Fibroblast of villous mesenchyme (primary cell): ENCODE measurements at places on chromosomes 5 and 9. TPM values are rescaled to one million over a fixed set of nuclear protein-coding genes. Genes with fewer than 3 reads are reported as not detected.

Gene SPATA31A3
- total RNA-seq, result not detected in 2 replicates

Gene FUT7
- not detected in 2 replicates for total RNA-seq

Gene CCL27
- not detected in 2 replicates for total RNA-seq

Gene NR2F1
- 29.8 and 68.3 TPM in 2 replicates for total RNA-seq

Gene SLC1A3
- total RNA-seq, result 1.3 and 4.8 TPM in 2 replicates

Gene HMGCS1
- total RNA-seq, result 220 and 234 TPM in 2 replicates

Gene KIF4B
- total RNA-seq, result under 0.01 TPM in 1 of 2 replicates, not detected in the other

- peak; percentile 10 for DNase-seq
These were observed 276.1 kb downstream of the TAF11L14 start for GRCh38 chr5:17910318-17910717.

GRCh38 chr5:1168796-1169195, 32.6 kb upstream of the SLC6A19 start:
- no peak for DNase-seq

DNA sequence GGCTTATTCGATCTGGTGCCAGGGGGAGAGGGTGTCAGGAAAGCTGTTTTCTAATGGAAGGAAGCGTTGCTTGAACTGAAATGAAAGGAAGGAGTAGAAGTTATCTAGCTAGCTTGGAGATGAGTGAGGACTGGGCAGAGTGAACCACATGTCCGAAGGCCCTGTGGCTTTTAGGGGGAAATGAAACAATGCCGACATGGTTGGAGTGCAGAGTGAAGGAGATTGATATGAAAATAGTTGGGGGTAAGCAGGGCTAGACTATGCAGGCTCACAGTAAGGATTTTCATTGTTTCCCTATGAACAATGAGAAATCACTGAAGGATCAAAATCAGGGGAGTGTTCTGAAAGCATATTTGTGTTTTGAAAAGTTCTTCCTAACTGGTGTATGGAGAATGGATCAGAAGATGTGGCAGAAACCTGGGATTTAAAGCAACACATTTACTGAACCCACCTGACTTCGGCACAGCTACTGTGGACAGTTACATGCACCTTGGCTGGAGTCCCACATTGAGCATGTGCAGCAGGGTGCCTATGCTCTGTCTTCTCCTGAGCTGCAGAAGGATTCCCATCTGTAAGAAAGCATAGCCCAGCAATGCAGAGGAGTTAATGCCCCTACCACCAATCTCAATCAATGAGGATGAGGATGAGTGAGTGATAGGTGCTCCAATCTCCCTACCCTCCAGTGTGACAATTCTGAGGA, 144.4 kb upstream of the TBCA start:
- DNase-seq, result no peak

DNA sequence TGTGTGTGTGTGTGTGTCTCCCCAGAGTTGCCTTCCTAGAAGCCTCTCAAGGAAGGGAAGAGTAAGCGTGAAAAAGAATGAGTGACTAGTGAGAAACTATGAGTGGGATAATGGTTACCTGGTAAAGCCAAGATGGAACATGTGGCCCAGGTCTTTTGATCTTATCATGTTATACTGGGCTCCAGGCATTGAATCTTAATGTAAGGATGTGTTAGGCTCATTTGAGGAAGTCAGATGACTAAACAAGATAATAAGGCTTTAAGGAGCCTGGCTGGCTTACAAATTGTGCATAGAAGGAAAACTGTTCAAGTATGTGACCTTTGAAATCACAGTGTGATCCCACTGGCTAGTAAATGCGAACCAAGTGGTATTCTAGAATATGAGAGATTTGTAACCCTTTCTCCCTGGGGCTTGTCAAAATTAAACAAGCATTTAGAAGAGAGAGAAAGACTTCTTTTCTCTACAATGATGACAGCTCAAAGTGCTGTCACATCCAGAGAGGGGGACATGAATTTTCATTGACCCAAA, 29.9 kb upstream of the HMHB1 start:
- DNase-seq, result no peak

- DNase-seq, result no peak
These were observed 263.3 kb downstream of the TMEM167A start for GRCh38 chr5:82813861-82814260.

DNA sequence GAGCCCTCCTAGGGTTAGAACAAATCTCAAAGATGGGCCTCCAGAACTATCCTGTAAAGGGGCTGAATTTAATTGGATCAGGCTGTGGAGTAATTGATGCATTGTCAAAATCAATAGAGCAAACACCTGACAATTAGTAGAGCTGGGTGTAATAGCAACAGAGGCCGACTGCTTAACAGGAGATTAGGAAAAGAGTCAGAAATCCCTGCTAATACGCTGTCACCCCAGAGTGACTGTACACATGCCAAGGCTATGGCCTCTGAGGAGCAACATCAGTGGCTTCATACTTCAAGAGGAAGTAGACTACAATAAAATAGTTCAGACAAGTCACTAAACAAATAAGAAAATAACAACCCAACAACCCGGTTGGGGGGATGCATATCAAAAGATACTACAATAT, 18.7 kb upstream of the GRPEL2 start:
- DNase-seq, result no peak

DNA sequence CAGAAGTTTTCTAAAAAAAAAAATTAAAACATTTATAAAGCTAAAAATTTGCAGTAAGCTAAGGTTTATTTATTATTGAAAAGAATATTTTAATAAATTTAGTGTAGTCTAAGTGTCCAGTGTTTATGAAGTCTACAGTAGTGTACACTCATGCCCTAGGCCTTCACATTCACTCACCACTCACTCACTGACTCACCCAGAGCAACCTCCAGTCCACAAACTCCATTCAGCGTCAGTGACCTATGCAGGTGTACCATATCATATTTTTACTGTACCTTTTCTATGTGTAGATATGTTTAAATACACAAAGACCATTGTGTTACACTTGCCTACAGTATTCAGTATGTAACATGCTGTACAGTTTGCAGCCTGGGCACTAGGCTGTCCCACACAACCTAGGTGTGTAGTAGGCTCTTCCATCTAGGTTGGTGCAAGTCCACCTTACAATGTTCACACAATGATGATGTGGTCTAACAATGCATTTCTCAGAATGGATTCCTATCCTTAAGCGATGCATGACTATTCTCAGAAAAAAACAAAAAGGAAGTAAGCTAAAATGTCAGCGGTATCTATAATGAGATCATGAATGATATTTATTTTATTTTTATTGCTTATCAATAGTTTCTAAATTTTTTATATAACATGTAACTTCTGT, 336.7 kb downstream of the AGTPBP1 start:
- no peak for DNase-seq

DNA sequence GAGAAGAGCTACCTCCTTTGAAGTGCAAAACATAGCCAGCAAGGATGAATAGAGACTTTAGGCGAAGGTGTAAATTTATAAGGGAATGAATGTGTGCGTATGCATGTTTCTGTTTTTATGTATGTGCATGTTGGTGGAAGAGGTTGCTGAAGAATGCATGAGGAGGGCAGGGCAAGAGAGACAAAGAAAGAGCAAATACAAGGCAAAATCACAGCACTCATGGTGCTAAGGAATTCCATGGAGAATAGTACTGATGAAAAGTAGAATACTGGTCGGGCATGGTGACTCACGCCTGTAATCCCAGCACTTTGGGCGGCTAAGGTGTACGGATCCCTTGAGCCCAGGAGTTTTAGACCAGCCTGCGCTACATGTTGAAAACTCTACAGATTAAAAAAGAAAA, 762.1 kb upstream of the PTPRD start:
- no peak for DNase-seq

DNA sequence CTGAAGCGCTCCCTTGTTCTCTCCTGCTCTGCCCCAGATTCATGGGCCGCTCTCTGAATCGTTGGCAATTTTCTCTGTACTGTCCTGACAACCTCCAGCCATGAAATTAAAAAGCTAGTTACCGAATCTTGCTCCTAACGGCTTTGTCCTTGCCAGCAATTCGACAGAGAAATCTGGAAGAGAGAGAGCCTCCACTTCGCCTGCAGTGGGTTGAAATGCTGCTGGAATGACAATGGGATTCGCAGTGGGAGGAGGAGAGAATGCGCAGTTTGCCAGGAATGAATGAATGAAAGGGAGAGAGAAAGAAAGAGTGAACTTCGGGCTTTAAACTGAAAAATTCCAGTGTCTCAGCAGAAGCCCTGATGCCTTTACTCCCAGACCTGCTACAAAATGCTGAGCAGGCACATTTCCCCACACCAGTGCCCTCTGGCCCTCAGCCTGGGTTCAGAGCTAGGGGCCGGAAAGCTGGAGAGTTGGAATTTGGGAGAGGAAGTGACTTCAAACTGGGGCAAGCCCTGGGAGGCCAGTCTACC, 11.5 kb upstream of the BOD1 start:
- DNase-seq, result no peak

DNA sequence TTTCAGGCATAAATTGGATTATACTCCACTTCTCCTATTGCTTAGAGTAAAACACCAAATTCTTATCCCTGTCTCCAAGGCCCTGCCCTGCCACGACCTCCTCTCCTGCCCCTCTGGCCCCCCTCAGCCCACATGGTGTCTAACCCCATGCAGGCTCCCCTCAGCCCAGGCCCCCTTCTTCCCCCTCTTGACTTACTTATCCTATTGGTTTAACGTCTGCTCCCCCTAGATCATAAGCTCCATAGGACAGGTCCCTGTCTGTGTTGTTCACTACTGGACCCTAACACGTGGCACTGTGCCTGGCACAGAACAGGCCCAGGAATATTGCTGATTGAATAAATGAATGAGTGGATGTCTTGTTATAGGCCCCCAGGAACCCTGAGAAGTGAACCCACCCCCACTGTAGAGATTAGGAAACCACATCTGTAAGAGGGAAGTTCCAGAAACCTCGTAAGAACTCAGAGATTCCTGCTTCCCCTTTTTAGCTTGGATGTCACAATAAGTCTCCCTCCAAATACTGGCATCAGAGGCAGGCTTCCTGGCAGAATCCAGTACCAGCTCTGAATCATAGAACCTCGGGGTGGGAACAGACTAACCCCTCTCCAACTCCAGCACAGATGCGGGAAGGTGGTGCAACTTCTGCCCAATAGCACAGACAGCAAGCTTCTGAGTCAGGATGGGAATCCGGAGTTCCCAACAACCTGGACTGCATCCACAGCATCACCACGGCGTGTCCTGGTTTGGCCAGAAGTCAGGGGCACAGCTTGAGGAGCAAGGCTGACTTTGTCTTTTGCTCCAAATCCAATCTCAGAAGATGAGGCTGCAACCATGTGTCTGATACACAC, 31.5 kb downstream of the HRH2 start:
- DNase-seq, result peak; percentile 3

- DNase-seq, result no peak
These were observed 102.0 kb upstream of the CDH6 start for GRCh38 chr5:31091501-31091900.

DNA sequence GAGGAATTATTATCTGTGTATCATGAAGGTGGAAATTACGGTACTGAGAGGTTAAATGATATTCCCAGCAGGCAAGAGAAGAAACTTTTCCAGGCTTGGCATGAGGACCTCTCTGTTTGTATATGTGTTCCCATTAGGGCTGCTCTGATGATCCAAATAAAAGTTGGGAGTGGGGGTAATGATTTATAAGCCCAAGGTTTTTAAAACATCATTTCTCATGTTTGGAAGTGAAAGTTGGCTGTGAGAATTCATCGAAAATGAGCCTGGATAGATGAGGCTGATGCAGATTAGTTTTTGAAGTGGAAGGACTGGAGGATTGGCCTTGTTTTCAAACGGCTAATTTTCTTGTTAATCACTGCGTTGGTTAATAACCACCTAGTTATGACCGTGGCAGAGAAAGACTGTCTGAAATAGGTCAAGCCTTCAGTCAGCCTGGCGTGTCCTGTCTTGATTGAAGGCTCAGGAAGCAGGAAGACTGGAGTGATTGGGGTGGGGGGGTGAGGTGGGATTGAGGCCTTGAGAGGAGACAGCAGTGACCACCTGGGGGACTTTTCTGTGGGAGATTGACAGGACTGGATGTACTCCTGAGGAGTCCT, 391.0 kb upstream of the WWC1 start:
- no peak for DNase-seq

- no peak for DNase-seq
These were observed 2.4 kb upstream of the RNF145 start for GRCh38 chr5:159211729-159212174.

GRCh38 chr5:78002690-78003089, 226.6 kb upstream of the TBCA start:
- no peak for DNase-seq

GRCh38 chr5:128782446-128782845, 182.8 kb upstream of the SLC27A6 start:
- DNase-seq, result peak; percentile 47

DNA sequence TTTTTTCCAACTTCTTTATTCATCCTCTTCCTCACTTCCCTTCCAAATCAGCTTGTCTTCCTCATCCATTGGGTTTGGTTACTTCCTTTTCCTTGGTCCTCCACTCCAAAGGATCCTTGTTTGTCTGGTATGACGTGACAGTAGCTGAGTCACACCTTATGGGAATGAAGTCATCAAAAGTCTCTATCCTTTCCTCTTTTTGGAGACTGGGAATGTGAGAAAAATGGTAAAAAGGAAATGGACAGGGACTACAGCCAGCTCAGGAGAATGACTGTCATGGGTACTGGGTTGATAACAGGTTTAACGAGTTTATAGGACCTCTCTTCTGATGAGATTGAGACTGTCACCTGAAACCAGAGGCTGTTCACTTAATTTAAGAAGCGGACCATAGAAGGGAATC, 76.2 kb upstream of the MYO10 start:
- peak; percentile 13 for DNase-seq

DNA sequence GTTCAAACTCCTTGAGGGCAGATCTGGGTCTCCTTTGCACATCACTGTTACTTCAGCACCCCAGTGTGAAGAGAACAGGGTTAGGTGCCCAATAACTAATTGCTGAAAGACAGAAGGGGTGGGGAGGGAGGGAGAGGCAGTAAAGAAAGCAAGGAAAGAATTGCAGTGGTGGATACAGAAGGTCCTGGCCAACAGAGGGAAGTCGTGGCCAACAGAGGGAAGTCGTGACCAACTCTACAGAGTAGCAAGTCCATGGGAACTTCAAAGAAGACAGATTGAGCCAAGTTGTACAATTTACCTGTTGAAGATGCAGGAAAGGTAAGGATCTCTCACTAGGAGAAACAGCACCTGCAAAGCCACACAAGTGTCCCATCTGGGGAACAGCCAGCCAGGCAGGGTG, 27.0 kb downstream of the CCNJL start:
- DNase-seq, result no peak
